Esophagus mucosa (tissue), 1 donor: ENCODE measurements at places on chromosomes 3 and 15.

DNA sequence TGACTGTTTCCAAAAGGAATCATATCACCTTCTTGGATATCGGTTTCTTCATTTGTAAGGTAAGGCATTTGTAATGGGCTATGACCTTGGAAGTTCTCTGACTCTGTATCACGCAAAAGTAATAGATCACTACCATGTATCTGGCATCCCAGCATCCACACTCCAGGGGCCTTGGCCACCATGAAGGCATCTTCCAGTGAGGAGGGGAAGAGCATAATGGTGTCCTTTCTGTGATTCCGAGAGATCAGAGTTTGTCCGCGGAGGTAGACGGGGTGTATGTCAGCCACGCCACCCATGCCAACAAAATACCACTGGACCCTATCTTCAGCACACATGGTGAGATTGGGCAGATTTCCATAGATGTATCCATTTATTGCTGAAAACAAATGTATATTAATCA, 48.1 kb upstream of the CP start:
- ATAC-seq: no peak

DNA sequence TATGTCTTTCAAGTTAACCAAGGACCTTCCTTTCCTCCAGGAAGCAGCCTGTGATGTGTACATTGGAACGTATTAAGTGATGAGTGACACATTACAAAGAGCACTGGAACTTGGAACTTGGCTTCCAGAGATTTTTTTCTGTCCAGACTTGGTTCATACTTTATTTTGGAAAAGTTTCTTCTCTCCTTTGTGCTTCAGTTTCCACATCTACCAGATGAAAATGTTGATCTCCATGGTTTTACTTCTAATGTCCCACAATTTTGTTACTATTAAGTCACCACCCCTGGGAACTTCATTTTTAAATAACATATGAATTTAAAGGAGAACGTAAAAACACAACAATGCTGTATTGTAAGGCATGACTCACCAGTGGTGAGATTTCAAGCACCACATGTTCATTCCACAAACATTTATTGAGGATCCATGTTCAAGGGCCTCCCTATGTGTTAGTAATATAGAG, 290.7 kb upstream of the LMCD1 start:
- ATAC-seq: no peak

GRCh38 chr3:129676985-129677384, 70.5 kb upstream of the PLXND1 start:
- ATAC-seq: no peak

- ATAC-seq: no peak
Measured at GRCh38 chr3:172089250-172089649, 49.9 kb downstream of the FNDC3B start.

- ATAC-seq: no peak
Measured at GRCh38 chr15:50164458-50164857, 17.5 kb upstream of the SLC27A2 start.

DNA sequence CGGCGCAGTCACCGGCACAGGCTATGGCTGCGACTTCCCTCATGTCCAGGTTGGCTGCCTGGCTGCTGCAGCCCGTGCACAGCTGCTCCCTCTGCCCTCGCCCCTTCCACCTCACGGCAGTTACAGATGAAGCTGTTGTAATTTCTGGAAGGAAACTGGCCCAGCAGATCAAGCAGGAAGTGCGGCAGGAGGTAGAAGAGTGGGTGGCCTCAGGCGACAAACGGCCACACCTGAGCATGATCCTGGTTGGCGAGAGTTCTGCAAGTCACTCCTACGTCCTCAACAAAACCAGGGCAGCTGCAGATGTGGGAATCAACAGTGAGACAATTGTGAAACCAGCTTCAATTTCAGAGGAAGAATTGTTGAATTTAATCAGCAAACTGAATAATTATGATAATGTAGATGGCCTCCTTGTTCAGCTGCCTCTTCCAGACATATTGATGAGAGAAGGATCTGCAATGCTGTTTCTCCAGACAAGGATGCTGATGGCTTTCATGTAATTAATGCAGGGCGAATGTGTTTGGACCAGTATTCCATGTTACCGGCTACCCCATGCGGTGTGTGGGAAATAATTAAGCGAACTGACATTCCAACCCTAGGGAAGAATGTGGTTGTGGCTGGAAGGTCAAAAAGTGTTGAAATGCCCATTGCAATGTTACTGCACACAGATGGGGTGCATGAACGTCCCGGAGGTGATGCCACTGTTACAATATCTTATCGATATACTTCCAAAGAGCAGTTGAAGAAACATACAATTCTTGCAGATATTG, 13.2 kb upstream of the GNB4 start:
- ATAC-seq: peak; percentile 97

DNA sequence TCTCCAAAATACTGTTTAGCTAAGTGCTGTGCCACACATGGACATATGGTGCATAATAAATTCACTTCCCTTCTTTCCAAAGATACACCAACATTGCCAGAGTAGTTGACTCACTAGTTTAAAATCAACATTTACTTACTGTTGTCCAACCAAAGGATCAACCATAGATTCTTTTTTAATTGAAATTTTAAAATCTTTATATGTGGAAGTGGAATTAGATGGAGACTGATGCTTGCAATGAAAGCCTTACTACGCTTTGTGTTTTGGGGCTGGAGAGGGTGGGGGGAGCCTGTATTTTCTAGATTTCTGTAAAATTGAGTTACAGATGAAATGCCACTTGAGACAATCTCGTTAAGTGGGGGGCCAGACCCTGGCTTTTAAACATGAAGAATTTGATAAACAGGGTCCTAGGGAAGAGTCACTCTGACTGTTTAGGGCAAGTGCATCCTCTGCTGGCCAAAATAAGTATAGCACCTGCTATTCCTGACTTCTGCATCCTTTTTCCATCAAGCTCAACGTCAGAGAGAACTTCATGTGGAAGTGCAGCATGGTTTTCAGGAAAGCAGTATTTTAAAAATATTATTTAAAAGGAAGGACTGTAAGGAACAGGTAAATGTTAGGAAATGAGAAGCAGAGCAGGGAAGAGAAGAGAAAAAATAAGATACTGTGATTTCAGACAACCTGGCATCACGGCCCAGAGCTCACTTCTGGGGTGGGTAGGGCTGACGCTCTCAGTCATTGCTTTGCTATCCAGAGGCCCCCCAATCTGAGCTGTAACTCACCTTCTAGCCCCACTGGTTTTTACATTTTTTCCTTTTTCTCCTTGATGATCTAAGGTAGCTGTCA, 76.7 kb downstream of the BOC start:
- peak; percentile 65 for ATAC-seq

DNA sequence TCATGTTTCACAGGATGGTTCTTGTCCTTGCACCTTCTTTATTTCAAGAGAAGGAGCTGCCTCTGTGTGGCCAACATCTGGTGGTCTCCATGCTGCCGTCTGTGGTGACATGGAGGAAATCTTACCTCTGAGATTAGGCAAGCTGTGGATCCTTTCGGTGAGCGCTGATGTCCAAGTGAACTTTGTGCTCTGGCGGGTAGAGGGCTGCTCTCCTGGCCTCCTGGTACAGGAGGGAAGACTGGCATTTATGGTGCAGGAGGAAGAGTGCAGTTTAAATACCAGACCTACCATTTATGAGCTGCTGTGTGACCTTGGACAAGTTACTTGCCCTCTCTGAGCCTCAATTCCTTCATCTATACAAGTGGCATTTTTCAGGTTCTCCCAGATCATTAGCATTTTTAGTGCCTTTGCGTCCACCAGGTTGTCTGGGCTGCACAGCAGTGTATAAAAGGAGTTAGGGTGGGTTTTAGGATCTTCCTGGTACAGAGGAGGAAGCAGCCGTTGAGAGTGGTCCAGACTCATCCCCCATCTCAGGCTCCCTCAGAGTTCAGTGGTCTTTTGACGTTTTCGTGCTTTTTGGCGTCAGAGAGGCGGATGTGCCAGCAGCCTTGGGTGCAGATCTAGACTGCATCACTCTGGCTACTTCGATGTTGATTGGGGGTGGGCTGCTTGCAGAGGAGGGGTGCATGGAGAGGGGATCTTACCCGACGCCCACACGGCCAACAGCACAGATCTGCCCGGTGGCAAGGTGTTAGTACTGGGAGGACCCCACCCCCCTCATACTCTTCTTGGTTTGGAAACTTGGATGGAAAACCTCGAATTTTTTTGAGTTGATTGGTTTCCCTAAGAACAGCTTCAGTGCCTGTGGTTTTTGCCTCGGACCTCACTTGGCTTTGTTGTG, 162.2 kb downstream of the ITPR1 start:
- ATAC-seq: no peak

GRCh38 chr15:22887157-22887951, 48.9 kb downstream of the NIPA2 start:
- peak; percentile 74 for ATAC-seq

- peak; percentile 32 for ATAC-seq
Measured at GRCh38 chr3:64067506-64068346, 44.4 kb upstream of the PSMD6 start.

DNA sequence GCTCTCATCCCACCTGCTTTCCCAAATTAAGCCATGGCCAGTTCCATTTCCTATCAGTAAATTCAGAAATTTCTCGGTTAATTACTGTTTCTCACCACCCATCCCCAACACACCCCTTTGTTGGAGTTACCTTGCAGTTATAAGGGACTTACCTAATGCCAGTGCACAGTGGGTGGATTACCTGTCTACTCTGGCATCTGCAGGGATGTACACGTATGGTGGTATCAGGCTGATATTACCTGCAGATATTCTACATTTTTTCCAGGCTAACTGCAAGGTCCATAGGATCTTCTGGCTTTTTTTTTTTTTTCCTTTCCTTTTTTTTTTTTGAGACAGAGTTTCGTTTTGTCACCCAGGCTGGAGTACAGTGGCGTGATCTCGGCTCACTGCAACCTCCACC, 7.9 kb upstream of the MRAS start:
- ATAC-seq: no peak

DNA sequence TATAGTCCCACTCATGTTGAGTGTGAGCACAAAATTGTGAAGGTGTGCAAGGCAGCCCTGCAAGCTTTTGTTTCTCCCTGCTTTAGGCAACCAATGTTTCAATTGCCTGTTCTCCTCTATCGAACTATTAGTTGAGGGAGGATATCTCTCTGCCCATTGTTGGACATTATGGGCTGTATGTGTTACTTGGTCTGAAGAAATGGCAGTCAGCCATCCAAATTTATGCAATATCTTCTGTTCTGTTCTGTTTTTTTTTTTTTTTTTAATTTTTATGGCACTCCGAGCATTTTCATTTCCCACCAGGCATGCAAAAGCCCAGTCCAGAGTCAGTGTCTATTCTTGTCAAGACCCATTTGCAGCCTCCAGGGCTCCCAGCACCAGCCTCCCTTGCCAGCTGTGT, 44.0 kb downstream of the ANAPC13 start:
- ATAC-seq: no peak

- ATAC-seq: no peak
Measured at GRCh38 chr3:55157731-55158130, 229.9 kb upstream of the LRTM1 start.

- peak; percentile 34 for ATAC-seq
Measured at GRCh38 chr3:128824132-128824850, 55.1 kb upstream of the ACAD9 start.

GRCh38 chr3:171480526-171480925, 20.3 kb upstream of the TNIK start:
- ATAC-seq: no peak

DNA sequence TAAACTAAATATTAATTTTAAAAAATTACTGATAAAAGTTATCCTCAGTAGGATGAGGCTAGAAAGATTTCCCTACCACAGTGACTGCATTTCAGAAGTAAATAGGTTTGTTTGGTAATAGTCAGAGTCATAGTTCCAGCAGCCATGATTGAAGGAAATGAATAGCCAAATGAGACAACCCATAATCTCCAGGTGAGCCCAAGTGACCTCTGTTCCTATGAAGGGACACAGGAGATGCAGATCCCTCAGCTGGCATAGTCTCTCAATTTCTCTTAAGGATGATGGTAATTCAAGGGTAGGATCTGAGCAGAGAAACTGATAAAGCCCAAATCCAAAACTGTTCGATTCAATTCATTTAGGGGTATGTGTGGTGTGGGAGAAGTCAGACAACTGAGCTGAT, 461.8 kb downstream of the RAP2B start:
- no peak for ATAC-seq

DNA sequence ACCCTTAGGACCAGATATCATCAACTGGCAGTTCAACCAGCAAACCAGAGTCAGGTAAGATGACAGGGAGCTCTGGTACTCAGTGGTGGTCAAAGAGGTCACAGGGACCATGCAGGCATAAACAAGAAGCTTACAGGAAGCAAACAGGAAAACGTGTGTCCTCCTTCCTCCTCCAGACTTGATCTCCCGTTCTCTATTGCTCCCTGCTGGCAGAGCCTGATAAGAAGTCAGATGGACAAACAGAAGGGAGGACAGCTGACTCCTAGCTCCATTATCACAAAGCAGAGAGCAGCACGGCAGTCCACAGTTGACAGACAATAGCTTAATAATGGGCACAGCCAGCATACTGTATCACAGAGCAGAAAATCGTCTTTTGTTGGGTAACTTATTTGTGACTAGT, 156.5 kb upstream of the SLC2A2 start:
- ATAC-seq: no peak

- ATAC-seq: peak; percentile 51
Measured at GRCh38 chr3:50591196-50591741, 20.3 kb downstream of the CISH start.

- no peak for ATAC-seq
Measured at GRCh38 chr3:140529558-140529957, 148.3 kb upstream of the TRIM42 start.

DNA sequence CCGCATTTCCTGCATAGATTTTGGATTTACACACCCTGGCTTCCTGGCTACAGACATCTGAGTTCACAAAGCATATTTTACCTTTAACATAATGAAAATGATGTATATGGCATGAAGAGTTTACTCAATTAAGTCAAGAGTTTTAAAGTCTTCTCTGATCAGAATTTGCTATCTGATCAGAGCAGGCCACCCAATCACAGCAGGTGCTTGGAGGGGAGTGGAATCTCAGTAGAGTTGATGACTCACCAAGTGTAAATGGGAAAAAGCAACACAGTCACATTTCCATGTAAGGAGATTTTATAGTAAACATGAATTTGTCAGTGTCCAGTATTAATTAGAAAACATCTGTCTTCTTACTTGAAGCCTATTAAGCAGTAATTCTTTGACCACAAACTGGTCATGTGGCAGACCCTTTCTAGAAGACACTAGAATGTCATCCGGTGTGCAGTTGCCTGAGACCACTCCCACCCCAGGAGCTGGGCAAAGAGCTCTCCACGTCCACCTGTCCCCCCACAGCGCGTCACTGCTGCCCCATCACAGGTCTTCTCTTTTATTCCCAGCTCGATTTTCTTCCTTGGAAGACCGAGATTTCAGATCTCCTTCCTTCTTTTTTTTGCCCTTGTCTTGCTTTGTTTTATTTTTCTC, 10.8 kb downstream of the MESD start:
- ATAC-seq: no peak

- ATAC-seq: no peak
Measured at GRCh38 chr3:187718802-187719201, 16.4 kb upstream of the RTP2 start.

GRCh38 chr15:89441295-89441812, 55.0 kb downstream of the RHCG start:
- ATAC-seq: peak; percentile 17

- ATAC-seq: no peak
Measured at GRCh38 chr3:35814531-35814930, 175.2 kb downstream of the ARPP21 start.
